ENCODE measurements at places on chromosomes 12 and 14.

DNA sequence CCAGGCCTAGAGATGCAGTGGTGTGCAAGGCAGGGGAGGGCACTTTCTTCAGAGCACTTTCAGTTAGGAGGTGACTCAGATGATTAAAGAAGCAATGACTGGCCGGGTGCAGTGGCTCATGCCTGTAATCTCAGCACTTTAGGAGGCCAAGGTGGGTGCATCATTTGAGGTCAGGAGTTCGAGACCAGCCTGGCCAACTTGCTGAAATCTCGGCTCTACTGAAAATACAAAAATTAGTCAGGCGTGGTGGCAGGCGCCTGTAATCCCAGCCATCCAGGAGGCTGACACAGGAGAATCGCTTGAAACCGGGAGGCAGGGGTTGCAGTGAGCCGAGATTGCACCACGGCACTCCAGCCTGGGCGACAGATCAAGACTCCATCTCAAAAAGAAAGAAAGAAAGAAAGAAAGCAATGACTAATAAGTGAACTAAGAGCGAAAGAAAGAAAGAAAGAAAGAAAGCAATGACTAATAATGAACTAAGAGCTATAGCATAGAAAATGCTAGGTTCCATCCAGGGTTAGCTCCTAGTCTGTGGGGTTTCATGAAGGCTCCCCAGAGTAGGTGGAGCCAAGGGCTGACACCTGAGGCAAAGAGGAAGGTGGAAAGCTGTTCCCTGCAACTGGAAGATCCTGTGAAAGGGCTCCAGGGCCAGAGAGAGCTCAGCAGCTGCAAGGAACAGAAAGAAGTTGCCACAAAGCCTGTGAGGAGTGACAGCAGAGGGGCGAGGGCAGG, 334.5 kb downstream of the CACNA1C start:
- DNase-seq, result no peak

GRCh38 chr14:81005540-81006228, 50.3 kb downstream of the TSHR start:
- DNase-seq, result no peak

DNA sequence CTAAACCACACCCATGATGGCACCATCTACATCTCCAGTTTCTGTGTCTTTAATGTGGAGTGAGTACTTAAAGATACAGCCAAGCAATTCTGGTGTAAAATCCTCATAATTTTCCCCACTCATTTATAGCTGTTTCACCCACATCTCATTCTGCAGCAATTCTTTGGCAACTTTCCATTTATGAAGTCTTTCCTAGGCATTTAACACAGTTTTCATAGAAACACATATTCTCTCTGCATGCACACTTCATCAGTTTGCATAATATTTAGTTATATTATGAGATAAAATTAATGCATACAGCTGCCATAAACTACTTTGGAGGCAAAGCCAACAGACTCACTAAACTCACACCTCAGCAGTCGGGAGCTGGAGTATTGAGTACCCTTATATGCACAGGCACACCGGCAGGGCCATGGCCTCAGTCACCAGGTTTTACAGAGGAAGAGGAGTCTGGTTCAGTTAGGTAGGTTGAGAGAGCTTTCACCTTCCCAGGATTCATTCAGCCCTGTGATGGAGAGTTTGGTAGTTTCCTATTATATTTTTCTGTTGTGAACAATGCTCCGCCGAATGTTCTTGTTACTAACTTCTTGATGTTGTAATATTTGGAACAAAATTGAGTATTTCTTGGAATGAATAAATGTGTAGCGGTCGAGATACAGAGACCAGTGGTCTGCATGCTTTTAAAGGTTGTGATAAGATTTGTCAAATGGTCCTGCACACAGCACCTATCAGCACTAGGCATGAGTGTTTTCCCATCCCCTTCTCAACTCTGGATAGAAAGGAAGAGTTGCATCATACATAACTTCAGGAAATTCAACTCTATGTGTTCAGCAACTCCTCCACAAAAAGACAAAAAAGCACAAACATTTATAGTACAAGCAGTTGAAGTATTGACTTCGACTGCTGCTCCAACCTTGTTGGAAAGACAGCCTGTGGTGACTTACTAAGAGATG, 123.5 kb downstream of the TTC8 start:
- no peak for DNase-seq

DNA sequence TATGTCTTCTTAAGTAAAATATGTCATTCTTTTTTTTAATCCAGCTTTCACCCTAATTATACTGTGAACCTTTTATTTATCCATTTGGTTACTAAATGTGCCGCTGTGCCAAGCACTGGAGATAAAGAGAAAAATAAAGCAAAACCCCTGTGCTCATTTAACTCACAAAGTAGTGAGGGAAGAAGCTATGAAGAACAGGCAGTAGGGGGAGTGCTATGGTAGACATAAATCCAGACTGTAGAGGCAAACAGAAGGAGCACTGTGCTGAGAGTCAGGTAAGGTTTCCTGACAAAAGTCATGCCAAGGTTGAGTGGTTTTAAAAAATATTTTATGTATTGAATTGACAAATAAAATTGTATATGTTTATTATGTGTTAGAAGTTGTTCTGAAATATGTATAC, 188.5 kb upstream of the SYT10 start:
- no peak for DNase-seq

DNA sequence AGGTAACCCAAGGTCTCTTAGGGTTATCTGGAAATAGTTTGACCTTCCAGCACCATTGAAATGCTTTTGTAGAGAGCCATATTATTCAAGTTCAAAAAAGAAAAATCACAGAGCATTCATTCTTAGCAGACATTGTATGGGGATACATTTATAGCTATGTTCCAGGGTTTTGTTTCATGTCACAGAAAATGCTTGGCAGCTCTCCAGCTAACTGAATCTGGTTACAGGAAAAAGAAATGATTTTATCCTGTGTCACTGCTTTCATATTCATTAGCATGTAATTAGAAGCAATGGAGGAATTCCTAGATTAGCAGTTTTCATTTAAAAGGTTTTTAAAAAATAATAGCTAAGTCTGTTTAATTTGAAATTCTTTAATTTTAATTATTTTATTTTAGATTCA, 78.9 kb downstream of the SNAPC1 start:
- no peak for DNase-seq

- no peak for DNase-seq
Observed at GRCh38 chr12:66776974-66777373, 98.1 kb upstream of the GRIP1 start.

GRCh38 chr14:100155756-100156616, 3.5 kb downstream of the DEGS2 start:
- no peak for DNase-seq

- DNase-seq, result no peak
Observed at GRCh38 chr12:93762059-93762719, 85.0 kb downstream of the CRADD start.

GRCh38 chr14:21107283-21107800, 6.5 kb downstream of the TMEM253 start:
- no peak for DNase-seq

DNA sequence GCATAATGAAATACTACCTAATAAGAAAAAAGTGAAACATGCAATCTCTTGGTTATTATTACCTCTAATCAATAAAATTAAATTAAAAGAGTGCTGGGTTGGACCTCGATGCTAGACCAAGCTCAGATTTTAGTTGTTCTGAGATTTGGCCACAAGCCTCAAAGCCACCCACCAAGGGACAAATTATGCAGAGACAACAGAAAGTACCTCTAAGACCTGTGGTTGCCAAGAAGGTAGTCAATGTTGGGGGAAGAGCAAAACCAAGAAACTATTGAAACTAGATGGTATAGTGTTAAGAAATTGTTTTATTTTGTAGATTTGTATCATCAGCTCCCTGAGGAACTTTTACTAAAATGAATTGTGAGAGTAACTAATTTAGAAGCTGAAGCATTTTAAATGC, 43.8 kb upstream of the ARID2 start:
- no peak for DNase-seq

DNA sequence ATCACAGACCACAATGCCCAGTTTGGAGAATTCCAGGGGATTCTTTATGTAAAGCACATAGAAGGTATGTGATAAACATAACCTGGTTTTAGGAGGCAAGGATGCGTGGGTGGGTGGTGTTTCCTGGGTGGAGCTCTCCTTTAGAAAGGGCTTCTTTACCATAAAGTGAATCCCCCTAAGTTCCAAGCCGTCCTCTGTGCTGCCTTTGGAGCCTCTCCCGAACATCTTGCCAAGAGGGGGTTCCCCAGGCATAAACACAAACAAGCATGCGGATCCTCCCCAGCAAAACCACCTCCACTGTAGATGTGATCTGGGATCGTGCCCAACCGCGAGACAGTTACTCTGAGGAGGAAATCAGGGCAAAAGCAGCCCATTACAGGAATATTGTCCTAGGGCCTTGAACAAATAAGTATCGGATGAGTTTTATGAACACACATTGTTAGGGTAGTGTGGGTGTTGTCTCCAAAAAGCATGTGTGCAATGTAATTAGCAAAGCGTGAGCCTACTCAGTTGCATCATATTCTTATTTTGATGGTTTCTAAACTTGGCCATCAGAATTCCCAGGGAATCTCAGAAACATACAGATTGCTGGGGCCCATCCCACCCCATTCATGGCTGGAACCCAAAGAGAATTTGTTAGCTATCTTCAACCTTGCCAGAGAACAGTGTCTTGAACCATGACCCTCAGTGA, 48.8 kb upstream of the CORO1C start:
- DNase-seq, result no peak

DNA sequence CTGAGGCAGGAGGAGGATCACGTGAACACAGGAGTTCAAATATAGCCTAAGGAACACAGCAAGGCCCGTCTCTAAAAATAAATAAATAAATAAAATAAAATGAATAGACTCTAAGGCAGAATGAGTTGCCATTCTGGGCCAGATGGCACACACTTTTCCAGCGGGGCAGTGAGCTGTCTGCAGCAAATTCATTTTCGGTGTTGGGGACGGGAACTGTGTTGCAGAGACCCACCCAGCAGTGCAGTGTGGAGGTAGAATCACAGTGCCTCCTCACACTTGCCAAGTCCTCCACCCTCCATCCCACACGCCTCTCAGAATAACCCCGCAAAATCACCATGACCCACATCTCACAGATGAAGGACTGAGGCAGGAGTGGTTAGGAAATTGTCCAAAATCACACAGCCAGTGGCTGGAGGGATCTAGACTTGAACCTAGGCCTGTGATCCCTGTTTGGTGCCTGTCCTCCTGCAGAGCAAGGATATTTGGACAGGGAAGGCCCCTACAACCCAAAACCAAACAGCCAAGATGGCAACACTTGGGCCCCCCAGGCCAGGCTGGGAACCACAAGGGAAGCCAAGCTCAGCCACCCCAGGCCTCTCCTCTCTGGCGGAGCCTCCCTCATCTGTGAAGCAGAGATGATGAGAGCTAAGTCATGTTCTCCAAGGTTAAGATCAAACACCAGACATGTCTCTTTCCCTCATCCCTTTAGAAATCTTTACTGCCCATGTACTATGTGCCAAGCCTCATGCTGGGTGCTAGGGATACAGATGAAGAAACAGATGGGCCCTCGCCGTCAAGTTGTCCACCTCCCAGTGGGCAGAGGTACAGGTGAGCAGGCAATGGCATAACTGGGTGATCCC, 152.7 kb downstream of the DPF3 start:
- no peak for DNase-seq

DNA sequence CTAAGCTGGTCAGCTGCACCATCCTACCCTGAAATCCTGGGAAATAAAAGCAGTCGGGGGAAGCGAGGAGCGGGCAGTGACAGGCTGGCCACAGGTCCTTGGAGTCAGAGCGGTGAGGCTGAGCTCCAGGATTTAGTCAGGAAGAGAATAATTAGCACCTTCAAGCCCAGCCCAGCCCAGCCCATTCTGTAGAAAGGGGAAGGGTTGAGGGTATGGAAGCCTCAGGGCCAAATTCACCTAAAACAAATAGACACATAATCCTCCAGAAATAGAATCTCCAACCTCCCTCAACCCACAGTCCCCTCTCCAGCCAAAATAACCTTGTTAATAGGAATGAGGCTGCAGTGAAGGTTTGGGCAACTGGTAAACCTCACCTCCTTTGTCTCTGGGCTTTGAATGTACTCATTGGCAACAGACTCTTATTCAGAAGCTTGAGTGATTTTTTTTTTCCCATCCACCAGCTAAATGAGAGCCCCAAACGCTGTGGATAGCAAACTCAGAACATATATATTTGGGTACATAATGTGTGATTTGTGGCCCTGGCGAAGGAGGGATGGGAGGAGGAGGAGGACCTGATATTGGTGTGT, 334.1 kb downstream of the DPF3 start:
- DNase-seq, result no peak

DNA sequence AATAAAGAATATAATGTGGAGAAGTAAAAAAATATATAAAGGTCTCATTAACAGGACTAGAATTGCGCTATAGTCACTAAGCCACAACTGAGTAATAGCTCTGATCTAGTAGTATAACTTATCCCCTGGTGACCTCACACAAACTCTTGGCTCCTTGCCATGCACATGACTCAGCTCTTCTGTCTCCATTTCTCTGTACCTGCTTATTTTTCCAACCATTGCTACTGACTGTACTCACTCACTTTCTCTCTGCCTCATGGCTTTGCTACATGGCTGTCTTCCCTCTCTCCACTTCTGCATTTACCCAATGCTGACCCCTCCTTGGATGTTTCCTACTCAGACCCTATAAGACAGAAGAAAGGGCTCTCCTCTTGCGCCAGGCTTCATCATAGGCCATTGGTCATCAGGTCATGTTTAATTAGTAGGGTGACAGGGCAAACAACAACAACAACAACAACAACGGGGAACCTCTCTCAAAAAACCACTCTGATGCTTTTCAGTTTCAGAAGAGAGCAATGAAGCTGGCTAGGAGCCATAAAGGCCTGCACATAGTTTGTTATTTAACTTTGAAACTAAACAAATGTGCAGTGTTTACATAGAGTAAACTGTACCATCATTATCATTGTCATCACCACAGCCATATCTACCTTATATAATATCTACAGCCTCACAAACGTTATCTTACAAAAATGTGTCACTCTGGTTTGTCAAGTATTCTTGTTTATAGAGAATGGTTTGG, 25.6 kb upstream of the KRAS start:
- DNase-seq, result no peak

- no peak for DNase-seq
Observed at GRCh38 chr12:131751335-131751734, 40.4 kb downstream of the SFSWAP start.

- no peak for DNase-seq
Observed at GRCh38 chr14:94123296-94123695, 6.1 kb downstream of the IFI27L2 start.

DNA sequence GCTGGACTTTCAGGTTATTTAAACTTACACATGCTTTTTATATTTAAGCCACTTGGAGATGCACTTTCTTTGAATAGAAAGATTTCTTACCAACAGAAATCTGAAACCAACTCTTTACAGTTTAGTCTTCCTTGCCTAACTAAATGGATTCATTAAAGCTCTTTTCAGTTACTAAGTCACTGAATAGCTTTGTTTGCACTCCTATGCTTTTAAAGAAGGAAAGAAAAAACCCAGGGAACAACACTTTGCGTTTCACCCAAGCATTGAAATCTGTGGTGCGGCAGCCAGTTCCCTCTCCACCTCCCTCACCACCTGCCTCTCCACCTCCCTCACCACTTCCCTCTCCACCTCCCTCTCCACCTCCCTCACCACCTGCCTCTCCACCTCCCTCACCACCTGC, 70.3 kb downstream of the RIMBP2 start:
- no peak for DNase-seq

- DNase-seq, result no peak
Observed at GRCh38 chr14:74956280-74957072, 1.1 kb upstream of the PGF start.

Measured in memory B cell (primary cell).